ENCODE measurements at places on chromosomes 6 and 20. TPM values are rescaled to one million over a fixed set of nuclear protein-coding genes. Genes with fewer than 3 reads are reported as not detected.

DNA sequence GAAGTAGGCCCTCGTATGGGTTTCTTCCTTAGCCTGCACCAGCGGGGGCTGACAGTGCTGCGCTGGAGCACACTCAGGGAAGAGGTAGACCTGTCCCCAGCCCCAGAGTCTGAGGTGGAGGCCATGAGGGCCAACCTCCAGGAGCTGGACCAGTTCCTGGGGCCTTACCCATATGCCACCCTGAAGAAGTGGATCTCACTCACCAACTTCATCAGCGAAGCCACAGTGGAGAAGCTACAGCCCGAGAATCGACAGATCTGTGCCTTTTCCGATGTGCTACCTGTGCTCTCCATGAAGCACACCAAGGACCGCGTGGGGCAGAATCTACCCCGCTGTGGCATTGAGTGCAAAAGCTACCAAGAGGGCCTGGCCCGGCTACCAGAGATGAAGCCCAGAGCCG lies 3.8 kb downstream of the AAR2 start:
- no peak for DNase-seq
- no peak overlapping the region for H3K27ac ChIP-seq
- H3K36me3 ChIP-seq = peaks cover 35% of the 10 kb centered on the region

GRCh38 chr6:104789770-104790190 lies 69.9 kb downstream of the HACE1 start:
- peaks cover 26% of the 10 kb centered on the region for H3K4me1 ChIP-seq
- no peaks in the 10 kb centered on the region for H3K27me3 ChIP-seq
- H3K4me3 ChIP-seq = peak overlapping the region; percentile 57
- DNase-seq = peak; percentile 31
- peak overlapping the region; percentile 97 for H3K27ac ChIP-seq

DNA sequence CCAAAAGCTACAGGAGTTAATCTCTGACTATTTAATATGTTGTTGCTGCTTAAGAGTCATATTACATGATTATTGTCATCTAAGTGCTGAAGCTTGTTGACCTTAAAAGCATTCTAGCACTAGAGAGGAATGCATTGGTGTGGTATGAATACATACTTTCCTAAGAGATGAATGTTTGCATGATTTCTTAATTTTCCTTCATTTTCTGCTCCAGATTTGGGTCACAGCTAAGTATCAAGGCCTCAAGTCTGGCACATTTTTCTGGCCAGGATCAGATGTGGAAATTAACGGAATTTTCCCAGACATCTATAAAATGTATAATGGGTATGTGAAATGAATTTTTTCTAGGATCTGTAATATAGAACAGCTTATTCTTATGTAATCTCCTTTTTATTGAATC lies 53.6 kb downstream of the ENPP1 start:
- no peak for DNase-seq
- no peak overlapping the region for H3K27ac ChIP-seq
- peaks cover 5% of the 10 kb centered on the region for H3K4me1 ChIP-seq
- no peaks in the 10 kb centered on the region for H3K36me3 ChIP-seq
- peaks cover 8% of the 10 kb centered on the region for H3K27me3 ChIP-seq
- H3K4me3 ChIP-seq = no peak overlapping the region

DNA sequence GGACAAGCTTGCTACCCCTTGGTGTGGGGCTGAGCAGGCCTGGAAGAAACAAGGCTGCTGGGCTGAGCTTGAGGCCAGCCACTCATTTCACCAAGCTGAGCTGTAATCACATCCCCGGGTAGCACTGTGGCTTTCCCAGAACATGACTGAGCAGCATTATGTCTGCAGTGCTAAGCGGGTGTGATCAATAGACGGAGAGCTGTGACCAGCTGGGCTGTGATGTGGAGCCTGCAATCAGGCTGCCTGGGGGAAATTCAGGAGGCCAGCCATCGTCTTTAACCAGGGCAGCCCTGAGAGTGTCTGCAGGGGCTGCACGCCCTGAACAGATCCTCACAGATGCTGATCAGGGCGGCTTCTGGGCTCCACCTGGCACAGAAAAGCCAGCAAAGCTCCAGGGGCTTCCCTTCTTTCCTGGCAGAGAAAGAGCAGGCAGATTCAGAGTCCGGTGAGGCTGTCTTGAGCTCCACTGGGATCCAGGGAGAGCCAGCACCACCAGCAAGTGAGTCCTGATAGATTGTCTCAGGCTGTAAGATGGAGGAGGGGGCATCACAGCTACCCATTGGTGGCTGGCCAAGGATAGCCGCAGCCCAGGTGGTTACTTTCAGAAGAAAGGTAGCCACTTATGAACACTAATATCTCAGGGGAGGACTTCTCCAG lies 165.9 kb downstream of the NRN1 start:
- H3K27ac ChIP-seq = no peak overlapping the region
- DNase-seq = no peak
- H3K4me1 ChIP-seq = no peaks in the 10 kb centered on the region
- no peaks in the 10 kb centered on the region for H3K27me3 ChIP-seq

DNA sequence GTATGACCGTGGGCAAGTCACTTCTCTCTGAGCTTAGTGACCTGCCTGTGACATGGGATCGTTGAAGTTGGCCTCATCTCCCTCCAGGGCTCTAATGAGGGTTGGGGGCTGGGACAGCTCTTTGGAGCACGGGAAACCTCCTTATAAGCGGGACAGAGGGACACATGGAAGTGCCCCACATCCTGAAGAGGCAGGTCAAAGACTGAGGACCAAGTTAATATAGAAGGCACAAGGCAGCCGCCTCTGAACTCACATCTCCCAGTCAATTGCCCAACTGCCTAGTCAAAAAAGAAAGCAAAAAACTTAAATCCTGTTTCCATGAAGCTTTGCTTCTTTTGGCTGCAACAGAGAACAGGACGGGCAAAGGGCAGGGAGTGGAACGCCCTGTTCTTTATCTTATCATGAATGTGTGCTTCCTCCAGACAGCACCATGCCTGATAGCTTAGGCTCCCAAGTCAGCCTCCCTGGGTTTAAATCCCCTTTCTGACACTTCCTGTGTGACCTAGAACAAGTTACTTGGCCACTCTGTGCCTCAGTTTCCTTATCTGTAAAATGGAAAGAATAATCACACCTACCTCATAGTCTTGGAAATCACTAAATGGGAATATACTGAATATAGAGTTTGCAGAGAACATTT lies 27.1 kb downstream of the LBP start:
- H3K27ac ChIP-seq = no peak overlapping the region
- no peak overlapping the region for H3K4me3 ChIP-seq
- H3K27me3 ChIP-seq = no peaks in the 10 kb centered on the region
- no peaks in the 10 kb centered on the region for H3K36me3 ChIP-seq
- H3K4me1 ChIP-seq = no peaks in the 10 kb centered on the region

GRCh38 chr6:166333172-166333995 lies 9.0 kb downstream of the SFT2D1 start:
- H3K4me3 ChIP-seq = peak overlapping the region; percentile 46
- peaks cover 53% of the 10 kb centered on the region for H3K4me1 ChIP-seq
- DNase-seq = peak; percentile 57
- H3K27me3 ChIP-seq = no peaks in the 10 kb centered on the region

DNA sequence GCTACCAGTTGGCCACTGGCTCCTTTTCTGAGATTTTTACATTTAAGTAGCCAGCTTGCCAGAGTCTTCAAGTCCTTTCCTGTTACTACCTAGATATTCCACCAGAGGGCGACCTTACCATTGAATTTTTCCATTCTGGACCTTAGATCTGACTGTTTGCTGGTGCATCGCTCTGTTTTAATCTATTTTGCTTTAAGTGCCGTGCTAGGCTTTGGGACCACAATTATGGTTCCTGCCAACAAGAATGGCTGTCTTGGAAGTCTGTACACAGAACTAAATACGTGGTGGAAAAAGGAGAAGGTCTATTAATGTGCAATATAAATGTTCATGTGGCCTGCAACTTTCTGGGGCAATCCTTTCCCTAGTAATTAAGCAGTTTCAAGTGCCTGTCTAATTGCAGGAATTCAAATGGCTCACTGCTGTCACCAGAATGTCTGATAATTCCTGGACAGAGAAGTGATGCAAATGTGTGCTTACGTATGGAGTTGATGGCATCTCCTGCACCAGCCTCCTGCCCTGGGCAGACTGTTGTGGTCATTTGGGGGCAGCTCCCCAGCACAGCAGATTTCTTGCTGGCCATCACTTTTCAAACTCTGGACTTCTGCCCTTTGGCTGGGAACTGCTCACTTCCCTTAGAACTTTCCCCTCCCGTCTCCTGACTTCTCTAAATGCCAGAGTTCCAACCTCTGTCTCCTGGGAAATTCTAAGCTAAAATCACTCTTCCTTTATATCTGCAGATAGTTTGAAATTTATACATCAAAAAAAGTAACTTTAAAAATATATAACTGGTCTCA lies 5.6 kb upstream of the HLA-DOA start:
- no peak overlapping the region for H3K27ac ChIP-seq
- H3K27me3 ChIP-seq = no peaks in the 10 kb centered on the region
- no peak overlapping the region for H3K4me3 ChIP-seq

GRCh38 chr6:51118792-51119191 lies 300.1 kb downstream of the TFAP2B start:
- H3K27me3 ChIP-seq = no peaks in the 10 kb centered on the region
- no peak overlapping the region for H3K27ac ChIP-seq
- no peak for DNase-seq
- H3K4me1 ChIP-seq = no peaks in the 10 kb centered on the region
- no peaks in the 10 kb centered on the region for H3K36me3 ChIP-seq
- H3K4me3 ChIP-seq = no peak overlapping the region

- peaks cover 32% of the 10 kb centered on the region for H3K4me1 ChIP-seq
- no peaks in the 10 kb centered on the region for H3K27me3 ChIP-seq
- no peak overlapping the region for H3K4me3 ChIP-seq
- H3K27ac ChIP-seq = no peak overlapping the region
- DNase-seq = peak; percentile 11
Measured at GRCh38 chr6:24497254-24497970, 2.6 kb downstream of the ALDH5A1 start.

DNA sequence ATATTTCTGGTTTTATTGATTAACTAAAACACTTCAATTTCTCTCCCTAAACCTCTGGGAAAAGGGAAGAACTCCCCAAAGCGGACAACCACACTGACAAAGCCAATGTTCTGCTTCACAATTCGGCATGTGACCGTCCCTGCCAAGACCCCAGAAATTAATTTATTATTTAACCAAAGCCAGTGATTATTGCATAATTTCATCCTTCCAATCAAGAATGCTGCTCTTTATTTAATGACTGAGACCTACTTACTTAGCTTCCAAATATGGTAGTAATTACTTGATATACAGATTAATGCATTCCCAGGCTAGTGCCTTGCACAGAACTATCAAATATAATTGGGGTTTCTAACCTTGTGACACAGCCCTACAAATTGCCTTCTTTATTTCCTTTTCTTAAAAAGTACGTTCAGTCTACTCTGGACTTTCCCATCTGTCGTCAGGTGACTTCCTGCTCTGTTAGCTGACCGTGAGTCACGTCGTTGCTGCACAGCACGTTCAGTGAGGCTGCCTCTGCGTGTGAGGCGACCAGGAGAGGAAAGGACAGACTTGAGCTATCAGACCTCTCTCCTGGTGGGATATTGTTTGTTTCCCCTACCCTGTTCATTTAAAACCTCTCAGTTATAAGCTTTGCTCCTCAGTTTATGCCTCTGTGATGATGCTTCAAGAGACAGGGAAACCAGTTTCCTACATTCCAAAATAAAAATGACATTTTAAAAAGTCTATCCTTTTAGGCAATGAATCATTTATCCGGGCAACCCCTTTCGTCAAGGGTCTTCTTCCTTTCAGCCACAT lies 55.7 kb upstream of the TNFAIP3 start:
- peaks cover 70% of the 10 kb centered on the region for H3K4me1 ChIP-seq
- H3K27ac ChIP-seq = peak overlapping the region; percentile 86
- no peaks in the 10 kb centered on the region for H3K27me3 ChIP-seq
- peaks cover 4% of the 10 kb centered on the region for H3K36me3 ChIP-seq
- H3K4me3 ChIP-seq = peak overlapping the region; percentile 60
- DNase-seq = peak; percentile 93

DNA sequence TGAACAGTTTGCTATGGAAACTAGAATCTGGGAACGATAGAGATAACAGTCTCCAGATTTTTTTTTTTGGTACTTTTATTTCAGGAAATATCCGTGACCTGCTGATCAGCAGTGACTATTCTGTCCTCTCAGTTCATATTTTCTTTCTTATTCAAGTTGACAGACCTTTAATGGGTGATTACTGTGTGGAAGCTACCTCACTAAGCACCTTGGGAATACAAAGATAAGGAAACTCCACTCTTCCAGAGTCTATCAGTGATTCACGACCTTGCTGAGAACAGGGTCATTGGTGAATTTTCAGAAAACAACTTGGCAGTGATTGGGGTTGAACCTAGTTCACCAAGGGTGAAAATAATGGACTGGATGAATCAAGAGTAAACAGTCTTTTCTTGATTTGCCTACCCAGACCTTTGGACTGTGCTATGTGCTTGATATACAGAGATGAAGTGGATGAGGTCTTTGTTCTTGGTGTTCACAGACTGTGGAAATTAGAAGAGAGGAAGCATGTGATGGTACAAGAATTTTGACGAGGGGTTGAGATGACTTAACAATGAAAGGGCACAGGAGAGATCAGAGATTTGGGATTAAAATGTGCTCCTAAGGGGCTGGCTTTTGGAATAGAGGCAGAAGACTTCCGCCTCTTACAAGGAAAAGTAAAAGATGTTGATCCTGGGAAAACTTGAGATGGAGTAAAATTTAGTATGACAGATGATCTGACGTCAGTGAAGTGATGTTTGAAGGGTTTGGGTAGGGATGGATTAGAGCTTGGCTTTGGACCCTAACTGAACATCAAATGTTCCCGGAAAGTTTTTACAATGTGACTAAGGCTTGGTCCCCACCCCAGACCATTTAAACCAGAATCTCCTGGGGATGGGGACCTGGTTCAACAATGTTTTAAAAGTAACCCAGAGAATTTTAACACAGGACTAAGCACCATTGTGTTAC lies 1.2 kb downstream of the KAT14 start:
- H3K27ac ChIP-seq = peak overlapping the region; percentile 90
- H3K4me1 ChIP-seq = peaks cover 33% of the 10 kb centered on the region
- no peak for DNase-seq

DNA sequence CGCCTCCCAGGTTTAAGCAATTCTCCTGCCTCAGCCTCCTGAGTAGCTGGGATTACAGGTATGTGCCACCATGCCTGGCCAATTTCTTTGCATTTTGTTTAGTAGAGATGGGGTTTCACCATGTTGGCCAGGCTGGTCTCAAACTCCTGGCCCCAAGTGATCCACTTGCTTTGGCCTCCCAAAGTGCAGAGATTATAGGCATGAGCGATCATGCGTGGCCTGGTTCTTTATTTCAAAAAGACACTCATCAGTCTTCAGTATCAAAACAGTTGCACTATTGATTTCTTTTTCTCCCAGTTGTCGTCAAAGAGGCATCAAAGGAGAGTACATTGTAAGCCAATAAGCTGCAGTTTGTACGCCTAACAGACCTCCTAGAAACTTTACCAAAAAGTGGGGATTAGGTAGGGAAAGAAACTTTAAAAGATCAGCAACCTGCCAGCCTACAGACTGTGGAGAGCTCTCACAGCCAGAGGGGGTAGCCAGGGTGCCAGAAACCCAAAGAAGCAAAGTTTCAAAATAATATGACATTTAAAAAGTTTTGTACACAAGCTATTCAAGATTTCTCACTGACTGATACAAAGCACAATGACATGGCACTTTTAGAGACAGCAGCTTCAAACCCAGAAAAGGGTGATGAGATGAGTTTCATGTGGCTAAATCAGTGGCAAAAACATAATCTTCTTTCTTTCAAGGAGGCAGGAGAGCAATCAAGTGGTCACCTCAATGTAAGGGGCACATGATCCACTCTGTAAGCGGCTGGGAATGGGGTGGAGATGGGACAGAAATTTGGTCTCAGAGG lies 83.0 kb upstream of the RALY start:
- no peak overlapping the region for H3K4me3 ChIP-seq
- H3K27me3 ChIP-seq = no peaks in the 10 kb centered on the region
- H3K27ac ChIP-seq = no peak overlapping the region
- no peak for DNase-seq

CALHM5 gene
- total RNA-seq = not detected

MAN1A1 gene
- total RNA-seq = 18.5 TPM

EMILIN3 gene
- total RNA-seq = not detected

TGM3 gene
- not detected for total RNA-seq
